ENCODE measurements at places on chromosomes 4 and X.

DNA sequence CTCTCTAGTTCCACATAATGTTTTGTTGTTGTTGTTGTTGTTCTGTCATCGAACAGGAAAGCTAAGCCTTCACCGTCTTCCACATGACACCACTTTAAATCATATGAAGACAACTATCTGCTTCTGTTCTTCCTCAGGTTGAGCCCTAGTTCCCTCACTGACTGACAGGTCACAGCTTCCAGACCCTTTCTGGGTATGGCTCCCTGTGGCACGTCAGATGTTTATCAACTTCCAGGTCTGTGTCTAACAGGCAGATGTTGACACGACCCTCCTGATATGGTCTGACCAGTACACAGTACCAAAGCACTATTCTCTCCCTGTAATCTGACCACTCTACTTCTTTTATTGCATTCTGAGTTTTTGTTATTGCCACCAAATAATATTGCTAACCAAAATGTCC is 51.4 kb downstream of the PRDM5 start:
- no peak for DNase-seq

GRCh38 chr4:69057620-69058409 is 38.5 kb upstream of the UGT2B7 start:
- no peak for DNase-seq

GRCh38 chr4:68905939-68906779 is 45.4 kb downstream of the UGT2A3 start:
- DNase-seq = no peak

GRCh38 chrX:150573702-150574101 is 5.3 kb downstream of the MTM1 start:
- DNase-seq = no peak

GRCh38 chrX:137695417-137695816 is 129.5 kb downstream of the ZIC3 start:
- no peak for DNase-seq

GRCh38 chr4:109298279-109299010 is 4.0 kb downstream of the COL25A1 start:
- DNase-seq = no peak

DNA sequence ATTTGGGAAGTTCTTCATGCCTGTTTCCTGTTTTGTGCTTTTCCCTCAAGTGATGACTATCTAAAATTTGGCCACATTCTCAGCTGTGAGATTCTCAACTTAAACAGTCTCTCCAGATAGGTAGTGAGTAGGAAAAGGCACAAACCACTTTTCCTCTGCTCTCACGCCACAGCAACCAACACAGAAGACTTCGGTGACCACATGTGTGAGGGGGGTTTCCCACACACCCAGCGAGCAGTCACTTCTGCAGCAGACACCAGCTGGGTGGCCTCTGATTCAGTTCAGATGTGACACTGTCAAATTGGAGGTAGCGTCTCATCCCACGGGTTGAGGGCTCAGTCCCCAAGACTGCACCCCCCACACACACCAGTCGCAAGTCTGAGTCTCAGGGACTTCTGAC is 25.1 kb upstream of the CLDN34 start:
- DNase-seq = no peak

DNA sequence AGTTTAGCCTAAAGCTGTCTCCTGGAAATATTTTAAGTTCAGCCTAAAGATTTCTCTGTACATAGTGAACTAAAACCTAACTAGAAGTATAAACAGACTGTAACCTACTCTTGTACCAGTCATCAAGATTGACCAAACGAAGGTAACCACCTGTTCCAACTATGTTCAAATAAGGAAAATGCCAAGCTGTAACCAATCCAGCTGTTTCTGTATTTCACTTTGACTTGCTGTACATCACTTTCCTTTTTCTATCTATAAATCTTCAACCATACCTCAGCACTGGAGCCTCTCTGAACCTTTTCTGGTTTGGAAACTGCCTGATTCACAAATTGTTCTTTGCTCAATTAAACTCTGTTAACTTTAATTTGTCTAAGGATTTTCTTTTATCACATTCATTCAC is 3.1 kb upstream of the CYSLTR1 start:
- DNase-seq = no peak

DNA sequence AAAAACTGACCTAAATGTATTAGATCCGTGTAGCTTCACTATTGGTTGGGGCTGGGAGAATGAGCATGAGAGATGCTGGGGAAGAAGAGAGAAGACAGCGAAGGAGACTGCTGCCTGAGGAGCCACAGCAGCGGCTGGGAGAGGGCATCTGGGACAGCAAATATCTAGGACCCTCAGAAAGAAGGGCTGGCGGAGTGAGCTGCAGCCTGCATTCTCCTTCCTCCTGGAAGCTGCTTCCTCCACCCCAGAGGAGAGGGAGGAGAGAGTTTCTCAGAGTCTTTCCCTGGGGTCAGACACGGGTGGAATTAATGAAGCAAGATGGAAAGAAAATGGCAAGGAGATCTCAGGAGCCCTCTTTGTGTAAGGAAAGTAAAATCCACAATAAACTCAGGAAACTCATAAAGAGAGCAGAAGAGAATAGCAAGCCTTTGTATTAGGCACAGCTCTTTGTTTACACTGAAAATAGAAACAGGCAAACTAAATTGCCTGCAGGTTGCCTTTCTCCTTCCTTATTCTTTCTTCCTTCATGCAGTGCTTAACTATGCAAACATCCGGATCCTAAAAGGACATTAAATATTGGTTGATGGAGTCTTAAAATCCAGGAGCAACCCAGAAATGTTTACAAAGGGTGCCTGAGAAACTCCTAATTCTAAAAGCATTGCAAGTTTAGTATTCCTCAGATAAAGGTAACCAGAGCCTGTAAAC is 130.3 kb upstream of the GALNT7 start:
- DNase-seq = no peak

DNA sequence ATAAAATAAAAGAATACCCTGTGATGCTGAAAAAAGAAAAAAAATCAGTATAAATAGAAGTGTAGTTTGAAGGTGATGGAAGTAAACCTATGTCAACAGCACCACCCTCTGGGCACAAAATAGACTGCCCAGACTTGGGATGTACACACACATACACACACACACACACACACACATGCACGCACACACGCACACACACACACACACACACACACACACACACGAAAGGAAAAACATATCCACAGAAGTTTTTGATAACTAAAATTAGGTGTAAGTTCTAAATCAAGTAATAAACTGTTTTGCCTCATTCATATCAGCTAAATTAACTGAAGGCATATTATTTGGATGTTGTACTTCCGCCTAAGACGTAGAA is 40.5 kb downstream of the ANXA5 start:
- peak; percentile 44 for DNase-seq

DNA sequence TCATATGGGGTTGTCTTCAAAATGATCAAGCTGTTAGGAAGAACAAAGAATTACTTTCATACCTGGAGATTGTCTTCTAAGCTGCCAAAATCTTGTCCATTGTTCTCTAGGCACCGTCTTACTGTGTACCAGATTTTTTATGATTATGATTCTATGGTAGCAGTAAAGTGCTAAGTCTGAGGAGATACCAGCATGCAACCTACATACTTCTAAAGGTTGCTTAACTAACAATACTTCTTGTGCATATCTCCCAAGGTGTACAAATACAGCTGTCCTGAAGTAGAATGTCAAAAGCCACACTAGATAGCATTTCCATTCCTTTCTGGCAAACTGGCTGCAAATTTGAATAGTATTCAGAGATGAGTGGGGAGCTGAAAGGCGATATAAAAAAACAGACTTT is 62.6 kb upstream of the FBXW7 start:
- DNase-seq = no peak

Measured in nephron progenitor cell (in vitro differentiated cells).